ENCODE measurements at places on chromosomes 6 and 20.

DNA sequence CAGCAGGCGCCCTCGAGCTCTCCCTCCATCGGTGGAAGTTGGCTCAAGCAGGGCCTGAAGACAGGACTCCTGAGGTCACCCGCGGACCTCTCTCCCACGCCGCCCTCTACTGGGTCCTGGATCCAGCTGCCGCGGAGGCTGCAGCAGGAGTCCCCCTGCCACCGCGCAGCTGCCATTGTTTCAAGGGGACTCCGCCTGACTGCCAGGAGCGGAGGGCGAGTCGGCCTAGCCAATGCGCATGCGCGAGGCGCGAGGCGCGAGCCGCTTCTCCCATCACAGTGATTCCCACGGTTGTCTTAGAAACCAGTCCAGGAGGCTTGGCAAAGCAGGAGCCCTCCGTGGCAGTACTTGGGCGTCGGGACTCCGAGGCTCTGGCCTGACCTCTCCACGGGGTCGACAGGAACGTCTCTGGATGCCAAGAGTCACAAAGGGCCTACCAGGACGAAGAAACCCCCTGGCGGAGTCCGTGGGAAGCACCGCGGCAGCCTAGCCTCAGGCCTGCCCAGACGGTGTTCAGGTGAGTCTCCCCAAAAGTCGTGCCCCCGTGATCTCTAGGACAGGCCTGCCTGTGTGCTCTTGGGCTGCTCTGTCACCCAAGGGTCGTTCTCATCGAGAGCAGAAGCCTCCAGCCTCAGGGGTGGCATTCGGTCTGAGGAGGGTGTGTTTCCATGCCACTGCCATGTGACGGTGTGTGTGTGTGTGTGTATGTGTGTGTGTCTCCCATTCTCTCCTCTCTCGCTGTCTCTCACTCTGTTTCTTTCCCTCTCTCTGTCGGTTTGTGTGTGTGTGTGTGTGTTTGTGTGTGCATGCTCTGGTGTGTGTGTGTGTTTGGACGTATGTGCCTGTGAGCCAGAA, 290.6 kb upstream of the ZNF337 start:
- peak; percentile 33 for DNase-seq

- DNase-seq, result no peak
Observed at GRCh38 chr20:16947479-16947878, 199.3 kb downstream of the OTOR start.

DNA sequence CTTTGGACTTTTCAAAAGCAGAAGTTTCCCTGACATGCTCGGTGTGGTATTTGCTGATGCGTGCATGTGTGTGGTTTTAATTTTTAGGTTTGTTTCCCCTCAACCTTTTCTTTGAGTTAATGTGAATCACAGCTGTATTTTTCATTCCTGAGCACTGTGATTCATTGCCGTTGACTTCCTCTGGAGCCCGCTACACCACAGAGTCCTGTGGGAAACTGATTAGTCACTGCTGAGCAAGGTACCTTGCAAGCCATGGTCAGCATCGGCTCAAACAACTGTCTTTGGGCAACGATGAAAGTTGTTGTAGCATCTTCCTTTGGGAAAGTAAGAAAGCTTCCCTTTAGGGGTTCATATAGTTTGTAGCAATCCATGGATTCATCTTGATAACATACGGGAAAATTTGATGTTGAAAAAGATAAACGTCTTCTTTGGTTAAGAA, 57.5 kb downstream of the RIN2 start:
- DNase-seq, result no peak

DNA sequence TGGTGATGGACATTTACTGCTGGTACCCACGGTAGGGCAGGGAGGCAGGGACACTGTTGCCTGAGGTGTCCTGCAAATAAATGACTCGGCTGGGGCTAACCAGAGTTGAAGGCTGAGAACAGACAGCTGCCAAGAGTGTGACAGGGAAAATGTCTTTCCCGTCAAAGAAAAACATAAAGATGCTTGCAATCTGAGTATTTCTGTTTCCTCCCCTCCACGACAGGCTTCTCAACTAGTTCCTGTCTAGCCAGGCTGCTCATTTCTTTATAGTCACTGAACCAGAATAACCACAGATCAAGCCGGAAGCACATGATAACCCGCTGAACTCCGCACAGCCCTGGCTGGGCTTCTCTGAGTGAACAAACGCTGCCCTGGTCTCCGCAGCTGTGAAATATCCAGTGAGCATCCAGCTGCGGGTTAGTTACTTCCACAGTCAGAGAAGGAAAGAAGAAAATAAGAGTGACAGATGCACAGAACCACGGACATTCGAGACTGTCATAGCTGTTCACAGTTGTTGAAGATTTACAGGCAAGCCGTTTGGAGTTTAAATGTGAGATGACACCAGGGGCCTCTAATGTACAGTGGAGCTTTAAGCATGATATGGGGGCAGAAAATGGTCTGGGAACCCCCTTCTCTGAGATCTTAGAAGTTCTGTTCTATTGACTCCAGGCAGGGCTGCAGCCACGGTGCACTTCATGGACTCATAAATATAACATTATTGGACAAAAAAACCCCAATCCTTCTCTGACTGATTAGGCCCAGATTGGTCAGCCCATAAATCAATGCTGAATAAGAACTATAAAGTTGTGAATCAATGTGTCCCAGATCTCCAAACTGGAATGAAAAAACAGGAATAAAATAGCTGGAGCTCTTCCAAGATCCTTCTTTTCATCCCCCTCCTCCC, 299.9 kb upstream of the SUPT3H start:
- peak; percentile 46 for DNase-seq

GRCh38 chr6:170347091-170347490, 40.5 kb downstream of the FAM120B start:
- DNase-seq, result no peak

DNA sequence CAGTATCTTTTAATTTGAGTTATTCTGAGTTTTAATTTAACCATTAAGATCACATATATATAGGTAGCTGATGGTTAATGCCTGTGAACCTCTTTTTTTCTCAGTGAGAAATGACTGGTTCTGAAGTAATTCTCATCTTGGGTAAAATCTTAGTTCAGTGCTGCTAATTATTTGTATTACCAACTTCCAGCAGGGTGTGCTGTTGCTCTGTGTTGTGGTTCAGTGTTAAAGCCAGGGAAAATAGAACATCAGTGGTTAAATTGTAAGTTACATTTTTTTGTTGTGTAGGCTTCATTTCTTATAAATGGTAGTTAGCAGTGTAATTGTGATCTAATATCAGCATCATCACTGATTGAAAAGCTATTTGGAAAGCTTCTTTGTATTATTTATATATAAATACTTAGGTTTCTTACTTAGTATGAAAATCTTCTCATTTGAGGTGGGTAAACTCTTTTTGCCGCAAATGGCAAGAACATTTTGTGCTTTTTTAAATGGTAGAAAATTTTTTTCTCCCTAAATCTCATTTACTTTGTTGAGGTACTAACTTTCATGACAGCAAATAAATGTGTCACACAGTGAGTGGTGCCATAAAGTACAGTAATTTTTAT, 43.7 kb downstream of the CDC5L start:
- no peak for DNase-seq

- no peak for DNase-seq
Observed at GRCh38 chr6:125821825-125822281, 31.1 kb downstream of the NCOA7 start.

GRCh38 chr6:163958646-163959045, 544.1 kb downstream of the QKI start:
- no peak for DNase-seq
